ENCODE measurements at places on chromosomes 2 and 18.

GRCh38 chr2:190781604-190782198 is 98.9 kb upstream of the GLS start:
- DNase-seq, result peak; percentile 29

- DNase-seq, result no peak
Observed at GRCh38 chr18:28095041-28095440, 81.9 kb downstream of the CDH2 start.

DNA sequence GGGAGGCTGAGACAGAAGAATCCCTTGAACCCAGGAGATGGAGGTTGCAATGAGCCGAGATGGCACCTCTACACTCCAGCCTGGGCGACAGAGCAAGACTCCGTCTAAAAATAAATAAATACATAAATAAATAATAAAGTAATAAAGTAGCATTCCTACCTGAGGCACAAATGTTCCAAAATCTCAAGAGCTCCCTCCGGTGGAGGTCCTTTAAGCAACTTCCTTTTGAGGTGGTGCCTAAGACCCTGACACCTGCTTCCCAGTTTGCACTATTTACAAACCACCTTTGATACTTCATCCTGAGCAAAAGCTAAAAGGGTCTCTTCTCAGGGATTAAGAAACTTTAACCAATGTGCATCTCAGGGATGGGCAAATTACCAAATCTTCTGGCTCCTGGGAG is 505.1 kb downstream of the CNTNAP5 start:
- no peak for DNase-seq

DNA sequence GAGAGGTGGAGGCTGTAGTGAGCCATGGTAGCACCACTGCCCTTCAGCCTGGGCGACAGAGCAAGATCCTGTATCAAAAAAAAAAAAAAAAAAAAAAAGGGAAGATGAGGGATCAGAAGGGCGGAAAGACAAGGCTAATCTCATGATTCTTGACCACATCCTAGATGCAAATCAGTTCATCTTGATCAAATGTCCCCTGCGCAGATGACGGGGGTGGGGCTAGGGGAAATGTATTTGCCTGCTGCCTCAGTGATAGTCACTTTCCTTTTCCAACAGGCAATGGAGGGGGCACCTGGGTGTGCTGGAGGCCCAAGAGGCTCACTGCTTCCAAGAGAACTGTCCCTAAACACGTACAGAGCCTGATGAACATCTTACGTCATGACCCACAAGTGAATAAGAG is 3.7 kb upstream of the EMILIN2 start:
- no peak for DNase-seq

- no peak for DNase-seq
Observed at GRCh38 chr18:9982711-9983110, 68.9 kb downstream of the VAPA start.

DNA sequence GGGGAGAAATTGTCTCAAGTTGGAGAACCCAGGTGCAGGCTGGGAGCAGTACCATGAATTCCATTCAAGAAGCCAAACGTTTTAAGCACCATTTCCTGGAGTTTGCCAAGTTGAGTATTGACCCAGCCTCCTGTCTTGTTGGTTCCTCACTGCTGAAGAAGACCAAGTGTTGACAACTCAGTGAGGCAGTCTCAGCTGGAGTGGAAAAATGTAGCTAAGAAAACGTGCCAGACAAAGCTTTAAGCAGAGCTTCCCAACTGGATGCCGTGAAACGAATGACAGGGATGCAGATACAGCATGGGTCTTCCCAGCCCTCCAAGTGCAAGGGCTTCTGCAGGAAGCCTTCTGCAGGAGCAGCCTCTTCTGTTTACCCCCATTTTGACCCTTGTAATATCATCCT is 778 bp upstream of the INPP1 start:
- no peak for DNase-seq

DNA sequence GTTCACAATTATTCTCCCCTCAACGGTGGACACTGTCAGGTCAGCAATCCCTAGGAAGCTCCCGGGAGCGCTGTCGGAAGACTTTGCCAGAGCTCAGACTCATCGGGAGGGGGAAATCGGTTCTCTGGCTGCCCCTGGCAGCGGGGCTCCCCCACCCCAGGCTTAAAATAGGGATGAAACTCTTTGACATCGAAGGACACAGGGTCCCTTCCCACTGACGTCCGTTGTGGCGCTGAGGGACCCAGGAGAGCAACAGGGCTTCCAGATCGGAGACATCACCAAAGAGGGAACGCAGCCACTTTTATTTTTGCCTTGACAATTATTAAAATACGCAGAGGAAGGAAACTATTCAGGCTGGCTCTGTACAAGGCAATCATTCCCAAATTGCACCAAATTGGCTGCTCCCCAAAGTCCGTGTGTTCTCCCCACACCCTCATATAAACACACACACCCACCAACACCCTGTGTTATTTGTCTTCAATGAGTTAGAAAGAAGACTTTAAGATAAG is 249.0 kb downstream of the CDH20 start:
- no peak for DNase-seq

DNA sequence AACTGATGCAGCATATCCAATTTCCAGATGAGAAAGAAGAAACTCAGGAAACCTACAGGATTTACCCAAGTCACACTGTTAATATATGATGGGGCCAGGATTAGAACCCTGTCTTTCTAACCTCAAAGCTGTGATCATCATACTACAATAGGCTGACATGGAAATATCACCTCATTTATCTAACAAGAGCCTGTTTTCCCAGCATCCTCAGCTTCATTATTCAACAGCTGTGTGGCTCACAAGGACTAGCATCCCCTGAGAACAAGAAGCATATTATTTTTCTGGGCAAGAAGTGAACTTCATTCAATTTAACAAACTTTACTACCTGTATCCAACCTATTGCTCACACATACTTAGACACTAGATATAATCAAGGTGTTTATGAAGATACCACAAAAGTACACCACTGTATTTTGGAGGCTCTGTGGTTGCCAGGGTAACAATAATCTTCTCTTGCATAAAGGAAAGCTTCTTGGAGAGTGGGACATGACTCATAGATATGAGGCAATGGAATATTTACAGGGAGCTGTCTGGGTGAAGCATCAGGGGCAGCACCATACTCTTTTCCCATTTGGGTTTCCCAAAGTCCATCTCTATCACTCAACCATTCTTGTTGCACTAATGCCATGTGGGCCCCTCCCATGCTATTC is 218.2 kb downstream of the RAD51AP2 start:
- DNase-seq, result no peak

DNA sequence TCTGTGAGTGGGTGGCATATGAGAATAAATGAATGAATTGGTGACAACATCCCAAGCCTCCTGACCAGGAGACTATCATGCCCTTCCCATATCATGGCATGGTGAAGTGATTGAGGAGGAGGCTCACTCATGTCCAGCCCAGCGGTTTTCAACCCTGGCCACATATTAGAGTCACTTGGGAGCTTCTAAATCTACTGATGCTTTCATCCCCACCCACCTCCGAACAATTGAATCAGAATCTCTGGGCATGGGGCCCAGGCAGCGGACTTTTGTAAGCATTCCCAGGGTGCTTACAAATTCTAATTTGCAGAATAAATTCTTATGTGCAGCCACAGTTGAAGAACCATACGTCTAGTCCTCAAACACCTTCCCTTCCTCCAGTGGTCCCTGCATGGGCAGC is 81.7 kb upstream of the SEC11C start:
- DNase-seq, result no peak

DNA sequence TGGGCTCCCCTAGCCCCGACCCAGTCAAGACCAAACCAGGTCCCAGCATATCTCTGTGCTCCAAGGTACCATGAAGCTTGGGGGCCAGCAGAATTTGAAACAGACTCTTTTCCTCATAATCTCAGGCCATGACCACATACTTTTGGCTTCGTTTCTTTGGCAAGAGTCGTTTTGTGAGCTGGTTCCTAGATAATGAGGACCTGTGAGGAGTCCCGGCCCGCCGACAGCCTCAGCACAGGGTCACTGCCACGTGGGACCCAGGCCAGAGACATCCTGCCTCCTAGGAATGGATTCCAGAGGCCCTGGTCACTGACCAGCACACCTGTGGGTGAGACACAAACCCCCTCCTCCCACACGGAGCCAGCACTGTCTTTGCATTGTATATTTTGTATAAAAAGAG is 73.5 kb downstream of the VAPA start:
- DNase-seq, result no peak

GRCh38 chr18:75931079-75931478 is 503.6 kb upstream of the SMIM21 start:
- DNase-seq, result no peak

GRCh38 chr2:175156534-175156933 is 11.5 kb downstream of the ATF2 start:
- no peak for DNase-seq

- no peak for DNase-seq
Observed at GRCh38 chr2:163077241-163077640, 238.7 kb upstream of the KCNH7 start.

DNA sequence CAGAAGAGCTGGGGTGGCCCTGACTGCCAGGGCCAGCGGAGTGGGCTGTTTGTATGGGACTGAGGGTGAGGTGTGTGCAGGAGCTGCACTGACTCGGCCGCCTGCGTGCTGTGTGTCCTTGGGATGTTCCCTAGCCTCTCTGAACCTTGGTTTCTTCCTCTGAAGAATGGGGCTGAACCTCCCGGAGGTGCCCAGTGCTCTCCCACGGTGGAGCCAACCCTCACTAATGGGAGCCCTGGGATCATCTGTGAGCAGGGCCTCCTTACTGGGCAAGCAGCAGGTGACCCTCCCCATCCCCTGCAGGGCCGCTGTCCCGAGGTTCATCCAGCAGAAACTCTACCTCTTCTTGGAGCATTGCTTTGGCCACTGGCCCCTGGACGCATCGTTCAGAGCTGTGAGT is 11.7 kb upstream of the CCDC74A start:
- no peak for DNase-seq

DNA sequence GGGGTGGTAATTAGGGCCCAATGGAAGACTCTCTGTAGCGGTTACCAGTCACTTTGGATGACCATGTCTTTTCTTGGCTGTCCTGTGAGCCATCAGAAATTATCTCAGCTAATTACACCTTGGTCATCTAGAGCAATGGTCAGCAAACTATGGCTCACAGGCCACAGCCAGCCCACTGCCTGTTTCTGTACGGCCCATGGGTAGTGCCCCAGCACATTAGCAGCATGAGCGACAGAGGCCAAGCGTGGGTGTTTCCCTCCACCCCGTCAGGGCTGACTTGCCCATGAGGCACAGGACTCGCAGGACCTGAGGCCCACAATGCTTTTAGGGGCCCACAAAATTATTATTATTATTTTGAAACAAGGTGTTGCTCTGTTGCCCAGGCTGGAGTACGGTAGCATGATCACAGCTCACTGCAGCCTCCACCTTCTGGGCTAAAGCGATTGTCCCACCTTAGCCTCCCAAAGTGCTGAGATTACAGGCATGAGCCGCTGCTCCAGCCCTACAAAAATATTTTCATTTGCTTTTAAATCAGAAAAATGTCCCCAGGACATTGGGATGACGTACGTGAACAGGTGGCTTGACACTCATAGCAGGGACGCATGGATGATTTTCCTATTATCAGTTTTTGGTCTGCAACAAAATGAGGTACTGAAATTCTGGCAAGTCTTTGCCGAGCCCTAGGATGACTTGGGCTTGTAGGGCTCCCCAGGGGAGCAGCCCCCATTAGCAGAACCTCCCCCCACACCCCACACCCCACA is 29.3 kb upstream of the CEP68 start:
- no peak for DNase-seq

DNA sequence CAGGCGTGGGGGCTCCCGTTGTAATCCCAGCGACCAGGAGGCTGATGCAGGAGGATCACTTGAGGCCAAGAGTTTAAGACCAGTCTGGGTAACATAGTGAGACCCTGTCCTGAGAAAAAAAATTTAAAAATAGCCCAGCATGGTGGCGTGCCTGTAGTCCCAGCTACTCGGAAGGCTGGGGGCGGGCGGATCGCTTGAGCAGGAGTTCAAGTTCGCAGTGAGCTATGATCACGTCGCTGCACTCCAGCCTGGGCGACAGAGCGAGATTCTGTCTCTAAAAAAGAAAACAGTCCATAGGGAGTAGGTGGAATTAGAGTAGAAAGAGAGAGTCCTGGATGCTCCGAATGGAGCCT is 325 bp upstream of the TTLL4 start:
- no peak for DNase-seq

DNA sequence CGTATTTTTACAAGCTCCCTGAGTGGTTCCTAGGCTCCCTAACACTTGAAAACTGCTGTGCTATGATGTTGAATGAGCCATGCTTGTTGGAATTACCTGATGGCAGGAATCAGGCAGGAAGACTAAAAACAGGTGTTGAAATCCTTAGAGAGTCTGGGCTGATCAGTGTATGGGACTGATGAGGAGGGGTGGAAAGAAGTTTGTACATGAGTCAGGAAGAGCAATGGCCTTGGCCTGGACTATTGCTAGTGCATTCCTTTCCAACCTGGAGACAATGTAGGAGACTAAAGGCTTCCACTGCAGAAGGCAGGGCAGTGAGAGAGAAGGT is 25.0 kb upstream of the TMBIM1 start:
- no peak for DNase-seq

GRCh38 chr2:182422864-182423263 is 4.0 kb downstream of the PDE1A start:
- no peak for DNase-seq

DNA sequence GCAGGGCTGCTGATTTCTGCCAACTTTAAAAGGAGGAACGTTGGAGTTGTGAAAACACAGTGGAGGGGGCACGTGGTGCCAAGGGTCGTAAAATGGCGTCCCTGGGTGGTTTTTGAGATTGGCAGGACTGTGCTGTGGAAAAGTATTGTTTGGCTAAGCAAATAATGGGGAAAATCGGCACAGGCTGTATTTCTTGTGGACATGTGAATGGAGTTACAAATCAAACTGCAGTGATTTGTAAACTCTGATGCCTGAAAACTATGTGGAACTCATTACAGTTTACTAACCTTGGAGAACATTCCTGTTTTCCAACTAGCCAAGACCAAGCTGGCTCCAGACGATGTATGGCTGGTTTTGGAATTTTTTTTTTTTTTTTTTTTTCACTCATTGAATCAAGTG is 68.7 kb downstream of the KCTD1 start:
- no peak for DNase-seq

- DNase-seq, result no peak
Observed at GRCh38 chr2:30208453-30208852, 22.9 kb upstream of the LBH start.

DNA sequence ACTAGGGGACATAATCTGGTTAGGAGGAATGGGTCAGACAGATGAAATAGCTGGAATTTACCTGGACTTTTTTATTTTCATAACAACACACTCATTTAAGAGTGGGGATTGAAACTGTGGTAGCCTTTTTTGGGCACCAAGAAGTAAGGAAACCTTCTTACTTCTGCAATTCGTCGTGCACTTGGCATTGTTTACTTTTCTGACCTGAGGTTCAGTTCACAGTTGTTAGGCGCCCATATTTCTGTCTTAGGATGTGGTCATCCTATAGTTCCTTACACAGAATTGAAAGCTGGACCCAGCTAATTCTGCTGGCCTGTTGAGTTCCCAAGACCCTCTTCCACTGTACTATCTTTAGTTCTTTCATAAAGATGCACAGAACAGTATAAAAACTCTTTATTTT is 72.9 kb downstream of the TMX3 start:
- no peak for DNase-seq

GRCh38 chr2:134226601-134227000 is 27.3 kb upstream of the MGAT5 start:
- no peak for DNase-seq

Measured in stimulated activated CD4-positive, alpha-beta T cell treated with anti-CD3 and anti-CD28 coated beads, TNF-alpha, amount 100 ng/mL, for 48 hours (primary cell).